ENCODE measurements at places on chromosomes 13 and 19. TPM values are rescaled to one million over a fixed set of nuclear protein-coding genes. Genes with fewer than 3 reads are reported as not detected.
A peak's percentile ranks its signal among the peaks of the same experiment; 100 is the strongest.

Gene FLT3
- not detected for total RNA-seq

Gene COMP
- not detected for total RNA-seq

Gene ASF1B
- 67.7 TPM for total RNA-seq

Gene TSHZ3
- total RNA-seq = 2.6 TPM

Gene ZNF529
- total RNA-seq = 15.4 TPM

Gene ZNF506
- 32.9 TPM for total RNA-seq

Gene COX6B2
- 0.81 TPM for total RNA-seq

Gene LILRA5
- total RNA-seq = not detected

Gene PLIN5
- total RNA-seq = 0.31 TPM

Gene IFNL1
- total RNA-seq = 1.6 TPM

Gene SMIM44
- not detected for total RNA-seq

Gene ZNF383
- 7.7 TPM for total RNA-seq

Gene GIPC3
- total RNA-seq = 0.26 TPM

Gene ELAVL3
- not detected for total RNA-seq

Gene SBK3
- not detected for total RNA-seq

DNA sequence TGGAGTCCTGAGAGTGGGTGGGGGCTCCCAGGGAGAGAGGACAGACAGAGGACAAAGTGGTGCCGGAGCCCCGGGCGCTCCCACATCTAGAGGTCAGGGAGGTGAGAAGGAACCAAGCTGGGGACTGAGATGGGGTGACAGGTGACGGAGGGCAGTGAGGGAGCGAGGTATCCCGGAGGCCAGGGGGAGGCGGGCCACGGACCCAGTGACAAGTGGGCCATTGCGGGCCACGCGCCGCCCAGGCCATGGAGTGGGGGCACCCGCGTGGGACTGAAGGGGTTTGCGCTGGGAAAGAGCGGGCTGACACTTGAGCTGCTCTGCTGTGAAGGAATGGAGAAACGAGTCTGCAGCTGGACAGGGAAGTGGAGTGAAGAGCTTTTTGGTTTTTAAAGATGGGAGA, 2.6 kb downstream of the ZNF628 start:
- H3K36me3 ChIP-seq = peaks cover 2% of the 10 kb centered on the region
- peaks cover 19% of the 10 kb centered on the region for H3K4me1 ChIP-seq

- no peaks in the 10 kb centered on the region for H3K4me1 ChIP-seq
- no peak overlapping the region for H3K4me3 ChIP-seq
- no peak for DNase-seq
- no peaks in the 10 kb centered on the region for H3K27me3 ChIP-seq
- no peaks in the 10 kb centered on the region for H3K36me3 ChIP-seq
Observed at GRCh38 chr13:92074658-92075057, 676.2 kb downstream of the GPC5 start.

- no peaks in the 10 kb centered on the region for H3K36me3 ChIP-seq
- H3K27me3 ChIP-seq = peaks cover 53% of the 10 kb centered on the region
- no peak for DNase-seq
- H3K4me1 ChIP-seq = no peaks in the 10 kb centered on the region
- no peak overlapping the region for H3K4me3 ChIP-seq
Observed at GRCh38 chr13:111060237-111060919, 54.7 kb upstream of the ARHGEF7 start.

DNA sequence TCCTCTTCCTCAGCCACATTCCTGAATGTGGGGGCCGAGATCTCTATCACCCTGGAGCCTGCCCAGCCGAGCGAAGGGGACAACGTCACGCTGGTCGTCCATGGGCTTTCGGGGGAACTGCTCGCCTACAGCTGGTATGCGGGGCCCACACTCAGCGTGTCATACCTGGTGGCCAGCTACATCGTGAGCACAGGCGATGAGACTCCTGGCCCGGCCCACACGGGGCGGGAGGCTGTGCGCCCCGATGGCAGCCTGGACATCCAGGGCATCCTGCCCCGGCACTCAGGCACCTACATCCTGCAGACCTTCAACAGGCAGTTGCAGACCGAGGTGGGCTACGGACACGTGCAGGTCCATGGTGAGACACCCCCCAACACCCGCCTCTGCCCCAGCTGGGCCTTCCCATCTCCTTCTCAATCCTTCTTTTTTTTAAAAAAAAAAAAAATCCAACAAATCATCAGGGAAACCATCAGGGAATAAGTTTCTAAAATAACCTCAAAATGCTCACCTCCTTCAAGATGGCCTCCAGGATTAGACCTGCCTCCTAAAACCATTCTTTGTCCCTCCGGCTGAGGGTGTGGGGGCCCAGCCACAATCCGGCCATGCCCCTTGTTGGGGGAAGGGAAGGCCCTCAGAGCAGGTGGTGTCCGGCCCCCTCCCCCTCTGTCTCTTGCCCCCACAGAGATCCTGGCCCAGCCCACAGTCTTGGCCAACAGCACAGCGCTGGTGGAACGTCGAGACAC, 4.6 kb downstream of the CEACAM16 start:
- no peak overlapping the region for H3K27ac ChIP-seq
- no peaks in the 10 kb centered on the region for H3K4me1 ChIP-seq
- no peak for DNase-seq
- no peaks in the 10 kb centered on the region for H3K27me3 ChIP-seq
- no peaks in the 10 kb centered on the region for H3K36me3 ChIP-seq

GRCh38 chr13:51050021-51050830, 60.8 kb downstream of the C13orf42 start:
- DNase-seq = no peak
- no peaks in the 10 kb centered on the region for H3K27me3 ChIP-seq
- H3K4me3 ChIP-seq = no peak overlapping the region

GRCh38 chr13:25652764-25653163, 281.0 kb downstream of the ATP8A2 start:
- no peak overlapping the region for H3K27ac ChIP-seq
- no peaks in the 10 kb centered on the region for H3K36me3 ChIP-seq
- peaks cover 10% of the 10 kb centered on the region for H3K27me3 ChIP-seq
- DNase-seq = no peak

GRCh38 chr19:55354698-55355212, at the start of gene COX6B2:
COX6B2 (minus strand) TSS chr19:55354719; CDS start chr19:55354521, 198 bp downstream.
- H3K36me3 ChIP-seq = no peaks in the 10 kb centered on the region
- H3K27ac ChIP-seq = no peak within 1 kb of the TSS
- peaks cover 13% of the 10 kb centered on the region for H3K4me1 ChIP-seq
- no peak for DNase-seq
- H3K4me3 ChIP-seq = peak within 1 kb of the TSS; percentile 70

DNA sequence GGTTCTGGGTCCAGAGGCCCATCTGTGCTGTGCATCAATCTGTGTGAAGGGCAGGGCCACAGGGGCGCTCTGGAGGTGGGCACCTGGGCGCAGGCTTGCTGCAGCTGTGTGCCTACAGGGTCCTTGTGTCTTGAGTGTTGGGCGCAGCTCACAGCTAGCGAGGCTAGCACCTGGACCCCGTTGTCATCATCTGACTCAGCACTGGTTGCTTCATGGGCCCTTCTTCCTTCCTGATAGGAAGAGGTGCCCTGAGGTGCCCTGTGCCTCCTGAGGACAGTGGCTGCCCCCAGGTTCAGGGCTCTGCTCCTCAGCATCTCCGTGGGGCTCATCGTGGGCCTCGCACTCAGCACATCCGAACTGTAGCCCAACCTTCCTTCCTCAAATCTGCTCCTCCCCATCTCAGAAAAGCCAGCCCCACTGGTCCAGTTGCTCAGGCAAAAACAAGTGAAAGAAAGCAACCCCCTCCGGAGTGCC, 54.8 kb downstream of the GATAD2A start:
- H3K4me1 ChIP-seq = peaks cover 84% of the 10 kb centered on the region
- H3K27me3 ChIP-seq = no peaks in the 10 kb centered on the region
- peak; percentile 69 for DNase-seq
- peaks cover 5% of the 10 kb centered on the region for H3K36me3 ChIP-seq

DNA sequence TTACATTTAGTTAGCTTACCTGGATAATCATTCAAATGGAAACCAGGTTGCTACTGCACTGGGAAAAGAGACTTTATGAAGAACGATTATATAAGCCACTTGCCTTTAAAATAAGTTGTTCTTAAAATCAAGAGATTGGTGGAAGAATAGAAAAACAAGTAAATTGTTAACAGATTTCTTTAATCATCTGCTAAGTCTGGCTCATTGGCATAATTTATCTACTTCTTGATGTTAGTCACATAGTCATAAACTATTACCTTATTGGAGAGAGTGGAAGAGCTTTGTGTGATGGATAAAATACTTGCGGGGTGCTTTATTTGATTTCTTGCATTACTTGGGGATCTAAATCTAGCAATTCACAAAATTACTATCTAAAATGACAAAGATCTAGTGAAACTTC, 6.8 kb downstream of the LSM14A start:
- H3K4me3 ChIP-seq = no peak overlapping the region
- peaks cover 78% of the 10 kb centered on the region for H3K4me1 ChIP-seq
- DNase-seq = no peak
- H3K27me3 ChIP-seq = no peaks in the 10 kb centered on the region
- H3K36me3 ChIP-seq = peaks cover 18% of the 10 kb centered on the region

- H3K4me3 ChIP-seq = no peak overlapping the region
- no peaks in the 10 kb centered on the region for H3K4me1 ChIP-seq
Observed at GRCh38 chr19:29022599-29022998, 190.4 kb downstream of the UQCRFS1 start.

GRCh38 chr13:34623331-34623730, 318.7 kb upstream of the NBEA start:
- H3K4me1 ChIP-seq = no peaks in the 10 kb centered on the region
- DNase-seq = no peak
- no peaks in the 10 kb centered on the region for H3K36me3 ChIP-seq
- H3K27me3 ChIP-seq = no peaks in the 10 kb centered on the region
- no peak overlapping the region for H3K4me3 ChIP-seq

DNA sequence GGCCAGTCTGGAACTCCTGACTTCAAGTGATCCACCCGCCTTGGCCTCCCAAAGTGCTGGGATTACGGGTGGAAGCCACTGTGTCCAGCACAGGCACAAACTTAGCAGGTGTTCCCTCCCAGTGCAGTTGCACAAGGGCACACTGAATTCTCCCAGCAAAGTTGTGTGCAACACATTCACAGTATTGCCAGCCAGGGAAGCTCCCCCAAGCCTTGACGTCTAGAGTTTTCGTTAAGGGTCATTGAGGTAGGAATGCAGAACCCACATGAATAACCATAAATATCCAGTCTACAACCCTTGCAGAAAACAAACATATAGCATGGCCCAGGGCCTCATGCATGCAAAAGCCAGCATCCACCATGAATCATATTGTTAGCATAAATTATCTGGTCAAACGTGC, 3.3 kb upstream of the AURKC start:
- H3K4me1 ChIP-seq = no peaks in the 10 kb centered on the region
- H3K36me3 ChIP-seq = peaks cover 5% of the 10 kb centered on the region
- no peak overlapping the region for H3K27ac ChIP-seq
- DNase-seq = no peak

DNA sequence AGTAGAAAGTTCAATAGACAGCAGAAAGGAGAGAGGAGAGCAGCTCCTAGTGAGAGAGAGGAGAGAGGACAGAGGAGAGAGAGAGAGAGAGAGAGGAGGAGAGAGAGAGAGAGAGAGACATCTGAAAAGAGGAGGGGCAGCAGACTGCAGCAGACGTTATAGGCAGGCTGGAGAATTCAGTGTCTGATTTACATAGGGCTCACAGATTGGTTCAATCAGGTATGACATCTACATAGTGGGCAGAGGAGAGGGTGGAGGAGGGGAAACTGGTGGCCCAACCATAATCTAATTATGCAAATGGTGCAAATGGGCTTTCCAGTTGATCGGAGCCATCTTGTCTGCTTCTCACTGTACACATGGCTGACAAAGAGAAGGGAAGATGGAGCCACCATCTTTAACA, 221.3 kb upstream of the TRPC4 start:
- no peak overlapping the region for H3K27ac ChIP-seq
- no peak for DNase-seq
- no peaks in the 10 kb centered on the region for H3K27me3 ChIP-seq
- no peaks in the 10 kb centered on the region for H3K4me1 ChIP-seq
- no peak overlapping the region for H3K4me3 ChIP-seq
- no peaks in the 10 kb centered on the region for H3K36me3 ChIP-seq

- no peak for DNase-seq
- no peak overlapping the region for H3K27ac ChIP-seq
- no peak overlapping the region for H3K4me3 ChIP-seq
- no peaks in the 10 kb centered on the region for H3K36me3 ChIP-seq
- H3K4me1 ChIP-seq = peaks cover 4% of the 10 kb centered on the region
Observed at GRCh38 chr13:98439896-98440295, 137.0 kb downstream of the STK24 start.

DNA sequence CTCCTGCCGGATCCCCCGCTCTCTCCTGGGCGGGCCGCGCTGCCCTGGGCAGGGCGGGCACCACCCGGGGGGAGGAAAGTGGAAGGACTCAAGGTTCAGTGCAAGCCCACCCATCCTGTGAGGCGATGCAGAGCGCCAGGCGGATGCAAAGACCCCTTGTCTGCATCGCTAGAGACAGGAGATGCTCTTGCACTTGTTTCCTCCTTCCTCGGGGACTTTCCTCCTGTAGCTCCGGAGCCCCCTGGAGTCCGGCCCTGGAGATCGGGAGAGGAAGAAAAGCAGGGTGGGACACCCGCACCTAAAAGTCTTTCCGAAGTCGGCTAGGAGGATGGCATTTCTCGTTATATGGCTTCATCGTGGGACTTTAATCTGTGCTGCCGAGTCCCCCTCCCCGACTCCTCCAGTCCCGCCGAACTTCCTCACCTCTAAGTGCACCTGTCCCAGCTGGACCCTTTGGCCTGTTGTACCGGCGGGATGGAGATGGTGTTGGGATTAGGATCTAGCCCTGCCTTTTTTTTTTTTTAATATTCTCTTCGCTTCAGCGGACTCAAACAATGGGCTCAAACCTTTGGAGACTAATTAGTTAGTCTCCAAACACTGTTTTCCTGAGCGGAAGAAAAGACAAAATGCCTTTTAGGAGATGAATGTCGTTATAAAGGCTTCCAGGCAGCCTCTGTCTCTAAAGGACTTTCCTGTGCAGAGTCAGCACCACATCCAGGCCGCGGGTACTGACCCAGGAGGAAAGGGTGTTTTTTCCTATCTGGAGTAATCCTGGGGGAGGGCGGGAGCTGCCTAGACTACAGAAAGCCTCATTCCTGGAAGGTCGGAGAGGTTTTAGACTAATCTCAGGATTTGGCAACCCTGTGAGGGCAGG, 725 bp downstream of the FAM124A start:
- no peaks in the 10 kb centered on the region for H3K36me3 ChIP-seq
- peaks cover 2% of the 10 kb centered on the region for H3K4me1 ChIP-seq
- H3K27ac ChIP-seq = no peak overlapping the region
- peak overlapping the region; percentile 42 for H3K4me3 ChIP-seq
- H3K27me3 ChIP-seq = peaks cover 55% of the 10 kb centered on the region

DNA sequence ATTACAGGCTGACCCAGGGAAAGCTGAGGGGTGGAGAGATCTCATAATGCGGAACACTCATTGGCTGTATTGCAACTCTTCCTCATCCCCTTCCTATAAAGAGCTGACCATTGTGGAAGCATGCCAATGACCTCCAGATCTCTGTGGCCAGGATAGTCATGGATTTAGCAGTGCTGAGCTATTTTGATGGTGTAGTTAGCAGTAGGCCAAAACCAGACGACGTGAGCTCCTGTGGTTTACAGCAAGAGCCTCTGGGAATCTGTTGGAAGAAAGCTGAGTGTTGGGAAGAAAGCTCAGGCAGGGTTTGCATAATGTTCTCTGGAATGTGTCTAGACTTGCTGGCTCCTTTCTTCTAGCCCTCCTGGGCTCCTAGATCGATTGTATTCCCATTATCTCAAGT, 187.5 kb upstream of the GPC6 start:
- no peak overlapping the region for H3K27ac ChIP-seq
- H3K4me1 ChIP-seq = no peaks in the 10 kb centered on the region
- no peaks in the 10 kb centered on the region for H3K36me3 ChIP-seq
- H3K4me3 ChIP-seq = no peak overlapping the region
- DNase-seq = no peak
- H3K27me3 ChIP-seq = no peaks in the 10 kb centered on the region
